Activated B cell treated with CpG ODN at 0.5 μM for 24 hours (primary cell): ENCODE measurements at places on chromosomes 16 and 17. TPM values are rescaled to one million over a fixed set of nuclear protein-coding genes. Genes with fewer than 3 reads are reported as not detected.
A peak's percentile ranks its signal among the peaks of the same experiment; 100 is the strongest.

The TMEM92 gene
- not detected in 2 replicates for total RNA-seq

GRCh38 chr17:33647956-33648355, 354.9 kb upstream of the ASIC2 start:
- no peak overlapping the region for H3K27ac ChIP-seq
- H3K36me3 ChIP-seq: no peaks in the 10 kb centered on the region
- no peaks in the 10 kb centered on the region for H3K4me1 ChIP-seq
- DNase-seq: no peak

The ADORA2B gene
- total RNA-seq: not detected in 2 replicates

DNA sequence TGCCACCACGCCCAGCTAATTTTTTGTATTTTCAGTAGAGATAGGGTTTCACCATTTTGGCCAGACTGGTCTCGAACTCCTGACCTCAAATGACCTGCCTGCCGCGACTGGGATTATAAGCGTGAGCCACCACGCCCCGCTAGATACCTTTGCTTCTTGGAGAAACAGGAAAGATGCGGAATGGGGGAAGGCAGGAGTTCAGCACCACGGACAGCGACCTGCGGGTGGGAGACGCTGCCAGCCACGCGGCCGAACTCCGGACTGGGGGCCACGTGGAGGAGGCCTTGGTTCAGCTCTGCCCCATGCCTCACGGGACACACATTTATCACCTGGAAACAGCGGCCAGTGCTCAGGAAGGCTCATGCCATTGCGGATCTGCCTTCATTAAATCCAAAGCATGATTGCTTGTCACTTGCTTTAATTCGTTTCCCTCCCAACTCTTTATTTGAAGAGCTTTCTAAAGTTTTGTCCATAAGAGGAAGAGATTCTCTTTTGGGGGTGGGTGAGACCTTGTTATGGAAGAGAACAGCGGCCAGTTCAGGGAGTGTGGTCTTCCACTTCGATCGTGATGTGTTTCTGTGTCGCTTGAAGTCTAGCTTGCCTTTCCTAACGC, 219.9 kb downstream of the ENGASE start:
- H3K36me3 ChIP-seq: no peaks in the 10 kb centered on the region
- no peak overlapping the region for H3K4me3 ChIP-seq
- DNase-seq: peak; percentile 34
- H3K27me3 ChIP-seq: peaks cover 27% of the 10 kb centered on the region

DNA sequence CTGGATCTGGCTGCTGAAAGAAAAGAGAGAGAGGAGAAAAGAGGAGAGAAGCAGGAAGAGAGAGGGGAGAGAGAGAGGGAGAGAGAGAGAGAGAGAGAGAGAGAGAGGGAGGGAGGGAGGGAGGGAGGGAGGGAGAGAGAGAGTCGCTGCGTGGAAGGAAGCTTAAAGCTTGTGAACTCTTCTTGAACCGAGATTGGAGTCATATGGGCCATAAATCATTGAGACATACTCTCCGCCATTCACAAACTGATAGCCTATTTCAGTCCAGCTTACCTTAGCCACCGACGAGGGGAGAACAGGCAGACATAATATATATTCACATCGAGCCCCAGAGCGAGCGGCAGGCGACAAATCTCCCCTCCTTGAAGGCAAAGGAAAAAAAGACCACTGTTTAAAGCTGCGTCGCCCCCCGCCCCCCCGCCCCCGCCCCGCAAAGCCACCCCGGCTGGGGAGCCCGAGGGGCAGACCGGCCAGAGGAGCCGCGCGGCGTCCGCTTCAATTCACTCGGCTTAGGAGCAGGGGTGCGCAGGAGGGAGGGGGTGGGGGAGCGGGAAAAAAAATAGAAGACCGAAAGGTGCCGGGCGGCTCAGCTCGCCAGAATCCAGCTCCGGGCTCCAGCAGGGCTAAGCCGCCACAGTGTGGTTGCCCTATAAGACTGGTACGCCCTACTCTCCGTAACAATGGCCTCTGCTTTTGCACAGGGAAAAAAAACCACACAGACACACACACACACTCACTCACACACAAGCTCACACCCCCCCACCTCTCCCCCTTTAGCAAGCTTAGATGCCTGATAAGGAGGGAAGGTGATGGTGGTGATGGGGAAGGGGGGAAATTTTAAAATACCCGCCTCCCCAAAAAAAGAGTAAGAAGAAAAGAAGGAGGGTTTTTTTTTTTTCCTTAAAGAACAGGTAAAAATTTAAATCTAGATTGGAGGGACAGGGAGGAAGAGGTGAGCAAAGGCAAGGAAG, 10.6 kb upstream of the HOXB2 start:
- H3K4me1 ChIP-seq: peaks cover 4% of the 10 kb centered on the region
- peak overlapping the region; percentile 53 for H3K4me3 ChIP-seq
- peaks cover 32% of the 10 kb centered on the region for H3K27me3 ChIP-seq

GRCh38 chr16:27437946-27438345, 36.0 kb downstream of the IL21R start:
- peaks cover 97% of the 10 kb centered on the region for H3K36me3 ChIP-seq
- no peak for DNase-seq
- no peaks in the 10 kb centered on the region for H3K27me3 ChIP-seq
- peaks cover 14% of the 10 kb centered on the region for H3K4me1 ChIP-seq
- no peak overlapping the region for H3K27ac ChIP-seq

GRCh38 chr16:17211797-17212196, 259.0 kb downstream of the XYLT1 start:
- peaks cover 10% of the 10 kb centered on the region for H3K4me1 ChIP-seq
- peaks cover 14% of the 10 kb centered on the region for H3K36me3 ChIP-seq
- no peak overlapping the region for H3K4me3 ChIP-seq
- no peak overlapping the region for H3K27ac ChIP-seq
- DNase-seq: no peak
- no peaks in the 10 kb centered on the region for H3K27me3 ChIP-seq

The TBC1D3K gene
- total RNA-seq: not detected in 2 replicates

The C16orf46 gene
- total RNA-seq: 0.61 and 0.75 TPM in 2 replicates

DNA sequence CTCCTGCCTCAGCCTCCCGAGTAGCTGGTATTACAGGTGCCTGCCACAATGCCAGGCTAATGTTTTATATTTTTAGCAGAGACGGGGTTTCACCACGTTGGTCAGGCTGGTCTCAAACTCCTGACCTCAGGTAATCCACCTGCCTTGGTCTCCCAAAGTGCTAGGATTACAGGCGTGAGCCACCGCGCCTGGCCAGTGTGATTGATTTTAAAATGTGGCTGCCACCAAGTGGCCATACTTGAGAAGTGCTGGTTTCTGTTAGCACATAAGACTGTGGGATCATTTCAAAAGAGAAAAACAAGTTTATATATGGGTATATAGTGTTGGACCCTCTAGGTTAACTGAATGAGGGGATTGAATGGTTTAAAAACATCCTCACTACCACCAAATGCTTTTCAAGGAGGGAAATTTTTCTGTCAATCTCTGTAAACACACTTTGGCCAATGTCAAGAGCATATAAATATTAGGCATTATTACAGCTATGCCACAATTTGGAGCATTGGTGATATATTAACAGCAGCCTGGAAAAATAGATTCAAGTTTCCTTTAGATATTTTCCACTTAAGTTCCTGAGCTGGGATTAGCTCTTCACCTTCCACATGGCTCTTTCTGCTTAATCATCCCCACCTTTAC, 13.5 kb upstream of the DHRS13 start:
- H3K36me3 ChIP-seq: peaks cover 95% of the 10 kb centered on the region
- no peak for DNase-seq
- no peaks in the 10 kb centered on the region for H3K4me1 ChIP-seq

DNA sequence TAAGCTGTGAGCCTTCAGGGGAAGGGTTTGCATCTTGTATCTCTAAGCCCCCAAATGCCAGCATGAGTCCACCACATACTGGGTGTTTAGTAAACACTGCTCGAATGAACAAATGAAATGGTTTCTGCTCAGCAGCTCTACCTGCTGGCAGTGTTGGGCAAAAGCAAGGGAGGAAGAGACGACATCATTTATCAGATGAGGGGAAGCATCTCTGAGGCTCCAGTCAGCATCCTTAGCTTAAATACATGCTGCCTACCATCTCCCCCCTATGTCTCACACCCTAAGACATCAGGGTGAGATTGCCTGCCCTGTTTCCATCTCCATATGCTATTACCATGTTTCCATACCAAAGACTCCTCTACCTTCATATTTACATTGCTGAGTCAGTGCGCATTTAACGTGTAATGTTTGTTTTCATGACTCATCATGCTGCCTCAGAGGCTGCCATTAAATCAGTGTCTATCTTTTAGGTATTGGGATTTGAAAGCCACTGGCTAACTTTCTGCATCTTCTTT, 379.8 kb downstream of the UTP18 start:
- DNase-seq: no peak
- H3K27ac ChIP-seq: no peak overlapping the region
- H3K4me3 ChIP-seq: no peak overlapping the region
- peaks cover 3% of the 10 kb centered on the region for H3K27me3 ChIP-seq

GRCh38 chr17:29640981-29641642, 18.4 kb upstream of the CORO6 start:
- peak overlapping the region; percentile 89 for H3K27ac ChIP-seq
- H3K36me3 ChIP-seq: peaks cover 49% of the 10 kb centered on the region
- H3K4me3 ChIP-seq: no peak overlapping the region
- H3K4me1 ChIP-seq: peaks cover 32% of the 10 kb centered on the region

DNA sequence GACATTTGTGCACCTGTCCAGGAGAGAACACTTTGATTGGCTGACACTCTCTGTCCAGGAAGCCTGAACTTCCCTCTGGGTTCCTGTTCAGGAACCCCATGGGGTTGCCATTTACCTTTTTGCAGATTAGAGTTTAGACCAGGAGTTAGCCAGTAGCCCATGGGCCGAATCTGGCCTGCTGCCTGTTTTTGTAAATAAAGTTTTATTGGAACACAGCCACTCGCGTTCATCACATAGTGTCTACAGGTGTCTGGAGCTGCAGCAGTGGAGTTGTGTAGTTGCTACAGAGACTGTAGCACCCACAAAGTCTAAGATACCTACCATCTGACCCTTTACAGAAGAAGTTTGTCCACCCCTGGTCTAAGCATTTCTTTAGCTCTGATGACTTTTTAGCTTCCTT, 70.9 kb downstream of the ABCC1 start:
- H3K27ac ChIP-seq: no peak overlapping the region
- DNase-seq: no peak
- H3K27me3 ChIP-seq: no peaks in the 10 kb centered on the region
- H3K36me3 ChIP-seq: peaks cover 69% of the 10 kb centered on the region
- no peak overlapping the region for H3K4me3 ChIP-seq

- H3K27me3 ChIP-seq: peaks cover 5% of the 10 kb centered on the region
- no peak overlapping the region for H3K27ac ChIP-seq
- no peaks in the 10 kb centered on the region for H3K4me1 ChIP-seq
- no peak overlapping the region for H3K4me3 ChIP-seq
- DNase-seq: no peak
These were observed 34.2 kb upstream of the HS3ST3A1 start for GRCh38 chr17:13635951-13636350.

- H3K27me3 ChIP-seq: no peaks in the 10 kb centered on the region
- H3K36me3 ChIP-seq: peaks cover 3% of the 10 kb centered on the region
- DNase-seq: no peak
- H3K4me1 ChIP-seq: peaks cover 2% of the 10 kb centered on the region
- H3K27ac ChIP-seq: no peak overlapping the region
These were observed 10.7 kb downstream of the MSRB1 start for GRCh38 chr16:1932050-1933028.

- peaks cover 43% of the 10 kb centered on the region for H3K27me3 ChIP-seq
- no peaks in the 10 kb centered on the region for H3K36me3 ChIP-seq
- no peaks in the 10 kb centered on the region for H3K4me1 ChIP-seq
These were observed 39.3 kb upstream of the TAC4 start for GRCh38 chr17:49887086-49887743.

The LUC7L gene
- 85.0 and 100 TPM in 2 replicates for total RNA-seq

GRCh38 chr16:2384426-2384825, 43.9 kb upstream of the ABCA3 start:
- DNase-seq: no peak
- H3K27ac ChIP-seq: no peak overlapping the region
- H3K36me3 ChIP-seq: no peaks in the 10 kb centered on the region
- H3K4me3 ChIP-seq: no peak overlapping the region
- H3K27me3 ChIP-seq: peaks cover 13% of the 10 kb centered on the region

DNA sequence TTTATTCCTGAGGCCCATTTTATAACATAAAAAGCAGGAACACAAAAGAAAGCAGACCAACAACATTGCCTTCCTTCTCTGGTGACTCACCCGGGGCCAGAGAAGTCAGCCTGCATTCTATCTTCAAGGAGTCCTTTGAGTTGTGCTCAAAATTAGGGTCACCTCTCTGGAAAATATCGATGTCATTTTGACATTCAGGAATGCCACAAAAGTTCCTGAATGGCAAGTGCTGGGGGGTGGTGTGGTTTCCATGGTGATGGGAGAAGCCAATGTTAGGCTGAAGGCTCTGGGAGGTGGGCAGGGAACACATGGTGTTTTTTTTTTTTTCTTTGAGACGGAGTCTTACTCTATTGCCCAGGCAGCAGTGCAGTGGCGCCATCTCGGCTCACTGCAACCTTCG, 159.6 kb downstream of the HAPSTR1 start:
- no peak overlapping the region for H3K27ac ChIP-seq
- H3K36me3 ChIP-seq: no peaks in the 10 kb centered on the region
- no peak overlapping the region for H3K4me3 ChIP-seq
- H3K4me1 ChIP-seq: no peaks in the 10 kb centered on the region
- peaks cover 28% of the 10 kb centered on the region for H3K27me3 ChIP-seq

GRCh38 chr16:22278441-22279230, 18.6 kb upstream of the POLR3E start:
- peaks cover 53% of the 10 kb centered on the region for H3K36me3 ChIP-seq
- no peaks in the 10 kb centered on the region for H3K4me1 ChIP-seq
- no peak overlapping the region for H3K27ac ChIP-seq
- H3K27me3 ChIP-seq: no peaks in the 10 kb centered on the region
- no peak for DNase-seq
- no peak overlapping the region for H3K4me3 ChIP-seq

The NUP93 gene
- total RNA-seq: 104 and 111 TPM in 2 replicates

DNA sequence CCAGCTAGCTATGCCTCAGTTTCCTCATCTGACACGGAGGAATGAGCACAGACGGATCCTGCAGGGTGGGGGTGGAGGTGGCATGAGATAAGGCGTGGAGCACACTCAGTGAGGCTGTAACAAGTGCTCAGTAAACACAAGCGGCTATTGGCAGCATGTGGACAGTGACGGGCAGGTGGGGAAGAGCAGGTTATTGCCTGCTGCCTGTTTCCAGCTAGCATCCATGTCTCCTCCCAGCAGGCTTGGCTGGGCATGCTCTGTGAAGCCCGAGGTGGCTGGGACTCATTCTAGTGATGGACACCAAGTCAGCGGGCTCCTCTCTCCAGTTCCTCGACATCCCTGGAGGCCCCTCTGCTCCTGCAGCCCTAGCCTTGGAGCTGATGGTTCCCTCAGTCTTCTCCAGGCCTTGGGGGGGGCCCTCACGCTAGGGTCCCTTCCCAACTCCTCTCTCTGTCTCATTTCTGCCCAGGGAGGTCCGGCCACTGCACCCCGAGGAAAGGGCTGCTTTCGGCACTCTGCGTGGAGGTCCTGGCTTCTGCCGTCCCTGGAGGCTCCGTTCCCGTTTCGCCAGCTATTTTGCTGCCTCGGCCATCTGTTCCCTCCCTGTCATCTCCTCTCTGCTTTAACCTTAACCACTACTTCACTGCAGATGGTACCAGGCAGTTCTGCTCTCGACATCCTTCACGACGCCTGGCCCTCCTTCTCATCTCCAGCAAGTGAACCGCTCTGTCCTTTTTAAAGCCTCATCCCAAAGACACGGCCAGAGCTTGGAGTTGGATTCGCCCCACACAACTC, 6.2 kb downstream of the RTN4RL1 start:
- H3K27me3 ChIP-seq: peaks cover 43% of the 10 kb centered on the region
- H3K4me3 ChIP-seq: no peak overlapping the region
- H3K4me1 ChIP-seq: peaks cover 10% of the 10 kb centered on the region
- no peak overlapping the region for H3K27ac ChIP-seq
